ENCODE measurements at places on chromosomes 1 and 21.

- DNase-seq, result no peak
Observed at GRCh38 chr1:37255868-37256267, 218.5 kb upstream of the ZC3H12A start.

GRCh38 chr1:172906778-172907592 lies 143.8 kb downstream of the TNFSF18 start:
- no peak for DNase-seq

DNA sequence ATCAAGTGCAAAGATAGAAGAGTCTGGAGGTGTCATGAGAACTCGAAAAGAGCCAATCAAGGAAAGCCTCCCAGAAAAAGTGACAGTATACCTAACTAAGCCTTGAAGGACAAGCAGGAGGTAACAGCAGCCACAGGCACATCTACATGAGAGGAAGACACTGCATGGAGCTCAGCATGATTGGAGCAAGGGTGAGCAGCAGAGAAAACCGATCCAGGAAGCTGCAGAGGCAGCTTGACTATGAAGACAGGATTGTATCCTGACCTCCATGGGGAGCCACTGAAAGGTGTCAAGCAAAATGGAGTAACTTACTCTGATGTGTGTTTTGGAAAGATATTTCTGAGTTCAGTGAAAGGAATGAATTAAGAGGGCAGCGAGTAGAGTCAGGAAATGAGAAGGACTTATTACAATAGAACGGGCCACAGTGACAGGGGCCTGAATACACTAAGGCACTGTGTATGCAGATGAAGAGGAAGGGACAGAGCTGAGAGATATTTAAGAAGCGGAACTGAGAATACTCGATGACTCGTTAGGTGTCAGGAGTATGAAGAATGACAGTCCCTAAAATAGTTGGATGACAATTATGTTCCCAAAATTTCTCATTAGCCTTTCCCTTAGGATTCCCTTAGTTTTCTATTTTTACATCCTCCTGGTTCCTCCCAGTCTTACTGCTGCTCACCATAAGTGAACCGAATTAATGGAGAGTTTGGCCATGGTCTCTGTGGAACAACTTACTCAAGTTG lies 139.3 kb upstream of the NFIA start:
- DNase-seq, result no peak

DNA sequence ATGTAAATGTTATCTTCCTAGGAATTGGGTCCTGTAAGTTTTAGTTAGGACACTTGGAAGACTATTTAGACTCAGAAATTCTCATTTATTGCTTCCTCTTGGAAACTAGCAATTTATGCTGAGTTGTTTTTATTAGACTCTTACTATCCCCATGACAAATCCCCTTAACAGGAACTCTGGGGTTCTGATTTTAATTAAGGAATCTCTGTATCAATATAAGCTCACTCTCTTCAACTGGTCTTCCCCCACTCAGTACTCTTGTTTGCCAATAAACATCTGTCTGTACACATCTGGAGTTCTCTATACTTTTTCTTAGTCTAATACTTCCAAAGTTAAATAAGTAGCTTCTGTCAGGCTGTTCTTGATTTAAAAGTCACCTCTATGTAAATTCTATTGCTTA lies 64.1 kb upstream of the TBX15 start:
- no peak for DNase-seq

DNA sequence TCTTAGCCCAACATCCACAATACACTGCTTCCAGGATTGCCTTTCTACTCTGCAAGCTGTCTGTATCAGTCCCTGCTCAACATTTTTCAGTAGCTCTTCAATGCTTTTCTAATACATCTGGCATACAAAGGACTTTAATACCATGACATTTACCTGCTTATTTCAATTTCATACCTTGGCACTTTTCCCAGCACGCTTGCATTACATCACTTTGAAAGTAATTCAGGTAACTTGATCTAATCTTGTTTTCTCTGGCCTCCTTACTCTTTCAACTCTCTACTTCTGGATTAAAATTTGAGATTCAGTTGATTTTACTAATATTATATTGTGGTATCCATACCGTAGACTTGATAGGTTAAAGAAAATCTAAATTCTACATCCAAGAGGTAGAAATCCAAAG lies 103.0 kb downstream of the PTGS2 start:
- DNase-seq, result no peak

DNA sequence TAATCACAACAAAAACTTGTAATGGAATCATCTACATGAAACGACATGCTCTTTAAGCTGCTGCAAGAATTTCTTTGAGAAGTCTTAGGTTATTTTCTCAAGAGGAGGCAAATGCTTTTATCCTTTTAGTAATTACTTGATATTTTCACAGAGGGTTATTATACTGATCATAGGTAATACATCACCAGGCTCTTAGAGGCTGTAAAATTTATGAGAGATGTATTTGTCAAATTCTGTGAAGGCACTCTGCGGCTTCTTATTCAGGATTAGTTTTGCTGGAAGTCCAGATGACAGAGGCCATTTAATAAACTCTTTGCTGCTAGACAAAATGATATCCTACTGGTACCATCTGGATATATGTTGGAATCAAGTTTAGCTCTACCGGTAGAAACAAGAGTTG lies 624.3 kb upstream of the BRINP3 start:
- DNase-seq, result no peak

DNA sequence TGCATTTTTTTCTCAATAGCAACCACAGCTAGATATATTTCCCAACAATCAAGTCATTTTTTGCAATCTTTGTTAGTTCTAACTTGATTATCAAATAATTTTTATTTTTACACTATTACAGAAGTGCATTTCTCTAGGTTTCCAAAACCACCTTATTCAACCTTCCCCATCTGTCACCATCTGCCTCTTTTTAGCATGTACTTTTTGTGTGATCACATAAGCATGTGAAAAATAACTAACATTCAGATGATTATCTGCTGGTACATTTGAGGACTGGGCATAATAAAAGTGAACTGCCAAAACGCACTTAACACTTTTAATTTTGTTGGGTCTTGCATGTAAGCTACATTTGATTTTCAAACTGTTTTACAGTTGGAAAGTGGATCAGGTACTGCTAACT lies 291.5 kb downstream of the AKT3 start:
- DNase-seq, result no peak

DNA sequence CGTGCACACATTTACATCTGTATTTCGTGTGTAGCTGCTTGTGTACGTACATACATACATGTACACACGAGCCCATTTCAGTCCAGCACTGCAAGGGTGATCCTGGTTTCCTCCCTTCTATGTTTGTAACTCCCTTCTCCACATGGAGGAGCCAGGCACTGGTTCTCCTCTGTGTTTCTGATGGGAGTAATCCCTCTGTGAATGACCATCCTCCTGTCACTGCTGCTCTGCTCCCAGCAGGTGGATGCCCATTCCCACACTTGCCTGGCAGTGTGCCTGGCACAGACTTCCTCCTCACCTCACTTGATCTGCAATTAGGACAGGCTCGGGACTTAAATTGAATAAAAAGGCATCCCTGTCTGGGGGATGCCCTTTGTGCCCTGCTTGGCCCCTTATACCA lies 37.1 kb downstream of the TRAPPC10 start:
- DNase-seq, result no peak

DNA sequence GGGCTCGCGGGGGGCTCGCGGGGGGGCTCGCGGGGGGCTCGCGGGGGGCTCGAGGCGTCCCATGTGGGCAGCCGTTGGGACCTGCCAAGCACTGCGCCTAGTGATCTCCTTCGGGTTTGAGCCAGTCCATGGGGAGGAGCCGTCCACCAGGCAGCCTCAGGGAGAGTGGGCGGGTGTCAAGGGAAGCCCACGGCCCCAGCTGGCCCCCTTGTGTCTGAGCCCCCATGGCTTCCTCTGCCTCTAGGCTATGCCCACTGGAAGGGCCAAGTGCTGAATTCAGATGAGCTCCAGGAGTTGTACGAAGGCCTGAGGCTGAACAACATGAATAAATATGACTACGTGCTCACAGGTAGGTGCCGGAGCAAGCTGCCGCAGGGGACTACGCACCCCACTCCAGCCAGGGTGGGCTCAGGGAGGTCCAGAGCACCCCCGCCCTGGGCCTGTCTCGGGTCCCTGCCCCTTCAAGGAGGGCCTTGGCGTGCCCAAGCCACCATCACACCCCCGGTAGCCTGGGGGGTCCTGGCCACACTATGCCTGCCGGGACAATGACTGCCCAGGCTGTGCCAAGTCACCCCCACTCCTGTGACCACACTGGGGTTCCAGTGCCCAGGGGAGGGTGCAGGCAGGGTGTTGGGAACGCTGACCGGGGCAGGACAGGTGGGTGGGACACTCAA lies 22.6 kb downstream of the PDXK start:
- no peak for DNase-seq

DNA sequence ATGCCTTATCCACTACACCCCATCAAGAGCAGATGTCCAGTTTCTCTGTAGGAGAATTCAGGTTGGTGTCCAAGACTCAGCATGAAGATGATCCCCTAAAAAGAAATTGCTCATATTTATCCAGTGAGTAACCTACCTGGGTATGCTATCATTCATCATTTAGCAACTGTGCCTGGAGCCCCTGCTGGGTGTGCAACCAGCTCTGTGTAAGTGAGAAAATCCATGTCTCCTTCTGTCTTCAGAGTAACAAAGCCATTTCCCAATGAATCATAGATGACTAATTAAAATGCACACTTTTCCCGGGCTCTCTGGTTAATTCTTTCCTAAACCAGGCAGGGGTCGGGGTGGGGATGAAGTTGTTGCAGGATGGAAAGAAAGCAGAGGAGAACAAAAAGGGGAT lies 35.8 kb downstream of the OLFML3 start:
- DNase-seq, result no peak

Measured in NCI-H1930 (cell line).